ENCODE measurements at places on chromosomes 1 and 21. TPM values are rescaled to one million over a fixed set of nuclear protein-coding genes. Genes with fewer than 3 reads are reported as not detected.

The NBPF10 gene
- 1.5 TPM for total RNA-seq

The RYR2 gene
- total RNA-seq: not detected

The TBX15 gene
- not detected for total RNA-seq

The RIPPLY3 gene
- not detected for total RNA-seq

The KCNJ6 gene
- total RNA-seq: not detected

DNA sequence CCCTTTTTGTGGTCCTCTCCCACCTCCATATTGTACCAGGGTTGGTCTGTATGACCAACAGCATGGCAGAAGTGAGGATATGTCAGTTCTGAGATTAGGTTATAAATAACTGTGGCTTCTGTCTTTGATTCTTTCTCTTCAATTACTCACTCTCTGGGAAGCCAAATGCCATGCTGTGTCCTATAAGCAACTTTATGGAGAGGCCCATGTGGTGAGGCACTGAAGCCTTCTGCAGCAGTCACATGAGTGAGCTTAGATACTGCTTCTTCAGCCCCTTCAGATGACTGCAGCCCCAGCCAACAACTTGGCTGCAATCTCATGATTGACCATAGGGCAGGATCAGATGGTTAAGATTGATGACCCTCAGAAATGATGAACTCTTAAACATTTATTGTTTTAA lies 34.0 kb upstream of the SAMD13 start:
- H3K4me1 ChIP-seq: peaks cover 3% of the 10 kb centered on the region
- peaks cover 3% of the 10 kb centered on the region for H3K36me3 ChIP-seq
- DNase-seq: no peak
- no peak overlapping the region for H3K27ac ChIP-seq

GRCh38 chr1:63320022-63320721 lies 2.2 kb upstream of the FOXD3 start:
- peak overlapping the region; percentile 38 for H3K27ac ChIP-seq
- H3K36me3 ChIP-seq: peaks cover 11% of the 10 kb centered on the region
- H3K27me3 ChIP-seq: peaks cover 68% of the 10 kb centered on the region
- peaks cover 36% of the 10 kb centered on the region for H3K4me1 ChIP-seq
- H3K4me3 ChIP-seq: peak overlapping the region; percentile 44

- H3K4me3 ChIP-seq: no peak overlapping the region
- no peaks in the 10 kb centered on the region for H3K27me3 ChIP-seq
- no peaks in the 10 kb centered on the region for H3K4me1 ChIP-seq
- DNase-seq: no peak
- H3K27ac ChIP-seq: no peak overlapping the region
These were observed 511.1 kb upstream of the ADGRL4 start for GRCh38 chr1:79517470-79518224.

DNA sequence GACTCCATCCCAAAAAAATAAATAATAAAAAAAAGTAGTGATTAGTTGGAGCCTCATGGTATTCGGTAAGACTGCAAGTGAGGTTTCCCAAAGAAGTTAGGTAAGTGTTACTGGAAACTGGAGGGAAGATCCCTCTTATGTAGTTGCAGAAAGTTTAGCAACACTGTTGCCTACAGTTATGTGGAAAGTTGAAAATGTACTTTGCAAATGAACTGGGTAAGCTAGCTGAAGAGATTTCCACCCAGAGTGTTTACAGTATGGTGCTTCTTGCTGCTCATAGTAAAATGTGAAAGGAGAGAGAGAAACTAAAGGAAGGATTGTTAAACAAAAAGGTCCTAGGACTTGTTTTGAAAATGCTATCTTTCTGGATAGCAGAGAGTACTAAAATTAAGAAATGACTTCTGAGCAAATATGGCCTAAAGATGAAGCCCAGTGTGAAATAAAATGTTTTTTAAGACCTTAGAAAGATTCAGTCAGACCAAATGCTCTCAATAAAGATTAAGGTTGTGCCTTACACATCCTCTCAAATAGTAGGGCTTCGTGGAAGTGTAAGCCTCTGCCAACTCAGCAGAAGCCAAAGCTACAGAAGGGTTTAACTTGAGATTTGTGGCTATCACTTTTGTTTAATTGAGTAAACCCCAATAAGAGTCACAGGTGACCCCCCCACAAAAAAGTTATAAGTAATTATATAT lies 31.5 kb downstream of the RPS6KC1 start:
- peak overlapping the region; percentile 91 for H3K27ac ChIP-seq
- no peak for DNase-seq
- peaks cover 30% of the 10 kb centered on the region for H3K4me1 ChIP-seq

DNA sequence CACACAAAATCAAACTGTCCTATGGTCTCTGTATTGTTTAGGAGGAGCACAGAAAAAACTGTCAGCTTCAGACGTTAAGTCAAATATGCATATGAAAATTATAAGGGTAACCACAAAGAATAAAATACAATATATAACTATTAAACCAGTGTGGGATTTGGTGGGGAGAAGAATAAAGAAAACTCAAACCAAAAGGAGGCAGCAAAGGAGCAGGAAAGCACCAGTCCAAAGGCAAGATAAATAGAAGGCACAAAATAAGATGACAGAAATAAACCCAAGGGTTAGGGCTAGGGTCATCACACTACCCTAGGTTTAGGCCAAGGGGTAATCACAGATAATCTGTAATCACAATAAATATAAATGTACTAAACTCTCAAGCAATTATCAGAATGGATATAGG lies 32.8 kb downstream of the DLGAP3 start:
- no peak for DNase-seq
- H3K4me1 ChIP-seq: no peaks in the 10 kb centered on the region
- H3K4me3 ChIP-seq: no peak overlapping the region
